ENCODE measurements at places on chromosomes 7 and 10.

GRCh38 chr7:50397320-50397970 lies 52.7 kb downstream of the FIGNL1 start:
- DNase-seq: no peak

DNA sequence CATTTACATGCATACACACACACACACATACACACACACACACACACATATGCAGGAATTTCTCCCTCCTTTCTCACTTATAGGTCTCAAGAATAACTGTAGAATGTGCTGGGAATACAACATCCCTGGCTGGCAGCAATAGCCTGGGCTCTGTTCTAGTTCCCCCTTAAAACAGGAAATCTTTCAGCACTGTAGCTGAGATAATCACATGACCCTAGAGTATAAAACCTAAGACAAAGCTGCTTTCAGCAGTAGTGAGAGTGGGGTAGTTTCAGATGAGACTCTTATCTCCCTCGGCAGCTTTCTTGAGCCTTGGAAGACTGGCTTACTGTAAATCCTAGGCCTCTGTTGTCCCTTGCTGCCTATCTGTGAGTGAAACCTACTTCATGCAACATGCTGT lies 137.4 kb upstream of the AKR1E2 start:
- DNase-seq: no peak

DNA sequence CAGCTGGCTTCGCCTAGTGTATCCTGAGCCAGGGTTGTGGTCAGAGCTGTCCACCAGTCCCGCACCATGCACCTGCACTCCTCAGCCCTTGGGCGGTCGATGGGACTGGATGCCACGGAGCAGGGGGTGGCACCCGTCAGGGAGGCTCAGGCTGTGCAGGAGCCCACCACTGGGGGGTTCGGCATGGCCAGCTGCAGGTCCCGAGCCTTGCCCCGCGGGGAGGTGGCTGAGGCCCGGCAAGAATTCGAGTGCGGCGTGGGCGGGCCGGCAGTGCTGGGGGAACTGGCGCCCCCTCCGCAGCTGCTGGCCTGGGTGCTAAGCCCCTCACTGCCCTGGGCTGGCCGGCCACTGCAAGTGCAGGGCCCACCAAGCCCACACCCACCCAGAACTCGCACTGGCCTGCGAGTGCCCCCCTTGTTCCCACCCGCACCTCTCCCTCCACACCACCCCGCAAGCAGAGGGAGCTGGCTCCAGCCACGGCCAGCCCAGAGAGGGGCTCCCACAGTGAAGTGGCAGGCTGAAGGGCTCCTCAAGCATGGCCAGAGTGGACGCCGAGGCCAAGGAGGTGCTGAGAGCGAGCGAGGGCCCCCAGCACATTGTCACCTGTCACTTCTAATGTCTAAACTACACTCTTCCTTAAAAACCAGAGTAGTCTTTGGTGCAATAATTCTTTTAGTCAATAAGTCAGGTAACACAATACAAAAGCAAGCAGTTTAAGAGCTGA lies 11.0 kb downstream of the FAM25A start:
- no peak for DNase-seq

DNA sequence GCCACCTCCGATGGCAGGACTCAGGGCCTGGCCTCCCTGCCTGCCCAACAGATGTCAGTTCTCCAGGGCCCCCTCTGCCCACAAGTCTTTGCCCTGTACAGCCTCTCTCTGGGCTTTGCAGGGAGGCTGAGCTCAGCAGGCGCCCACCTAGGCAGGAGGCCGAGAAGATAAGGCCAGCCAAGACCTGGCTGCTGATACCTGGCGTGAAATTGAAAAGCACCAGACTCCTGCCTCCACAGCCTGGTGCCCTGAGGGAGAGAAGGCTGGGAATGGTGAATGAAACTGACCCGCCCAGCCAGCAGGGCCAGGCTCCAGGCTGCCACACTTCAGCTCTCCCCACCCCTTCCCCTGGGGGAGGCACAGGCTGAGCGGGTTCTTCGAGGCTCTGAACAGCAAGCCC lies 145.8 kb downstream of the CDH23 start:
- no peak for DNase-seq

GRCh38 chr10:10520491-10521385 lies 496.9 kb upstream of the CELF2 start:
- no peak for DNase-seq

DNA sequence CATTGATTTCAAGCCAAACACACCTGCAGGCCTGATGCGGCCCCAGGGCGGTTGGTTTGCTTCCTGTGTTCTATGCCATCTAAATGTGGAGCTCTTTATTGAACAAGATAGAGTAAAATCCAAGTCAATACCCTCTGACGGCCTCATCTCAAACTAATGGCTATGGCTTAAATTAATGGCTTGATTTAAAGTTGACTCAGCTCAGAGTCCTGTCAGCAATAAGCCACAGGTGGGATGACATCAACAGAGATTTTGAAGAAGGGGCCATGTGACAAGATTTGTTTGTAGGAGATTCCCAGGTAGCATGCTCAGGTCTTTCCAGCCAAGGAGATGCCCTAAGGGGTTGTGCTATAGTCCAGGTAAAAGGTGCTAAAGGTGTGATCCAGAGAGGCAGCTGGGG lies 66.7 kb upstream of the ZNF32 start:
- DNase-seq: no peak

- peak; percentile 56 for DNase-seq
These were observed 20.7 kb upstream of the ZMIZ1 start for GRCh38 chr10:79047875-79048638.

- DNase-seq: no peak
These were observed 113.8 kb upstream of the GLI3 start for GRCh38 chr7:42350801-42351200.

DNA sequence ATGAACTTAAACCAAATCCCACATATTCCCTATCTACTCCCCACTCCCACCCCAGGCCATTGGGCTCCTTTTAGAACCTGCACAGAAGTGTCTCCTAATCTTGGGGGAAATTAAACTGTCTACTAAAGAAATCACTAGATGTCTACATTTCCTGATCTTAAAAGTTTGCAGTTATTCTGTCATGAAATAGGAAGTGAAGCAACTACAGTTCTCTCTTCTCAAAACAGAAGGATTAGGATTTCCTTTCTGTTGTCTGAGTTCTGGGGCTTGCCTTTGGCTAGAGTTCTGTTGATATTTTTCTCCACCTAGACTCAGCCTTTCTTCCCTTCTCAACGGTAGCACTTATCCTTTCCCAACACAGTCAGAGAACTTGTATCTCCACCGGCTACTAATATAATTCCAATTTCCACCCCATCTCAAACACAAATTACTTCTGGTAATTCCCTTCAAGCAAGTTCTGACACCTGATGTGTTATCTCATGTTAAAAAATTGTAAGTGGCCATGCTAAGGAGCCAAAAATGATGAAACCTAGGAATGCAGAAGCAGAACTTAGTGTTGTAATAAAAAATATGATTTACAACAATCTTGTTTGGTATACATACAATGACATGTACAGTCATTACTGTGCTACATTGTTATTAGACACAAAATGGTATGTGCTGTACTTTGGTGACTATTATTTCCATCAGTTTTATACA lies 12.1 kb downstream of the OR9A4 start:
- no peak for DNase-seq

GRCh38 chr7:55576753-55577152 lies 4.5 kb upstream of the VOPP1 start:
- no peak for DNase-seq

- no peak for DNase-seq
These were observed 31.2 kb downstream of the MGAM2 start for GRCh38 chr7:142142702-142143101.

DNA sequence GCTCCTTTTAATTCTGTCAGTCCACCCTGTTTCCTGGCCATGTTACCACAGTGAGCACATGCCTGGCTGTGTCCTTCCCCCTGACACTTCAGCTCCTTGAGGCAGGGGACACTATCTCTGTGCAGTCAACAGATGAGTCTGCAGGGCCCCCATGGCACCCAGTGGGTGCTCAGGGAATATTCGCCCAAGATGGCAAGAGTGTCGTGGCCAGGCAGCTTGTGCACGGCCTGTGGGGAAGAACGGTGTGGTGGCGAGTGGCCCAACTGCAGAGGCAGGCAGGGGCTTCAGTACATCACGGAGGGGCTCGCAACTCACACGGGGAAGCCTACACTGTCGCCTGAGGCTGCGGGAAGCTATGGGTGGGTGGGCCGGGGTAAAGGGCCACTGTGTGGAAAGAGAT lies 91.1 kb downstream of the TRRAP start:
- DNase-seq: no peak

DNA sequence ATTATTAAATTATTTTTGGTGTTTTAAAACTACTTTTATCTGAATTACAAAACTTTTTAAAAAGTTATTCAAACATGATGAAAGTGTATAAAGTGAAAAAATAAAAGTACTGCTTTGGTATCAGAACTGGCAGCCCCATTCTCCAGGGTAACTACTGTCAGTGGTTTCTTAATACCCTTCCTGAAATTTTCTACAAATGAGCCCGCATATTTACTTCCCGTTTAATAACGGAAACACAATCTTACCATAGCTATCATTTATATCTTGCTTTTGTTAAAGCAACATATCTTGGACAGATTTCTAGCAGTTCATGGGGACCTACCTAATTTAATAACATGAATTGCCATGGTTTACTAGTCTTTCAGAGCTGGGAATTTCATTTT lies 249.9 kb downstream of the RNLS start:
- no peak for DNase-seq

DNA sequence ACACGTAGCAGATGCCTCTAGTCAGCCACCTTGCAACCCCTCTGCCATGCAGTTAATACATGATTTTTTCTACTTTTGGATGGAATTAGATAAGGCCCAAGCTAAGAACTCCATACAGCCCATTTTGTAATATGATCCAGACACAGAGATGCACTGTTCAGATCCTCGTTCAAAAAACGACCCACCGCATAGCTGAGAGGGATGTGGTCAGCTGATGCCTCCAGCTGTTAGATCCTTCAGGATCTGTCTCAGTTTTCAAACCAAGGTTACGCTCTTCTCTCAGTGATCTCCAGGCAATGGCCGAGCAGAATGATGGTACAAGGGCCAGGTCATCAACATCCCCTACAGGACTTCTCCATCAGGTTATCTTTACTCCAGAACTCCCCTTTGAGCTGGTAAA lies 881.7 kb upstream of the C7orf33 start:
- no peak for DNase-seq

- no peak for DNase-seq
These were observed 148.9 kb upstream of the SMIM30 start for GRCh38 chr7:113267271-113267670.

- DNase-seq: no peak
These were observed 92.4 kb downstream of the TPST1 start for GRCh38 chr7:66297579-66297978.

GRCh38 chr7:148620749-148621359 lies 30.3 kb downstream of the C7orf33 start:
- no peak for DNase-seq

GRCh38 chr7:134669845-134670373 lies 23.3 kb downstream of the BPGM start:
- DNase-seq: peak; percentile 73

- no peak for DNase-seq
These were observed 1109.8 kb upstream of the AUTS2 start for GRCh38 chr7:68488341-68489060.

GRCh38 chr7:66313886-66314568 lies 108.9 kb downstream of the TPST1 start:
- DNase-seq: no peak

- no peak for DNase-seq
These were observed 82.5 kb upstream of the TBX20 start for GRCh38 chr7:35336444-35336843.

DNA sequence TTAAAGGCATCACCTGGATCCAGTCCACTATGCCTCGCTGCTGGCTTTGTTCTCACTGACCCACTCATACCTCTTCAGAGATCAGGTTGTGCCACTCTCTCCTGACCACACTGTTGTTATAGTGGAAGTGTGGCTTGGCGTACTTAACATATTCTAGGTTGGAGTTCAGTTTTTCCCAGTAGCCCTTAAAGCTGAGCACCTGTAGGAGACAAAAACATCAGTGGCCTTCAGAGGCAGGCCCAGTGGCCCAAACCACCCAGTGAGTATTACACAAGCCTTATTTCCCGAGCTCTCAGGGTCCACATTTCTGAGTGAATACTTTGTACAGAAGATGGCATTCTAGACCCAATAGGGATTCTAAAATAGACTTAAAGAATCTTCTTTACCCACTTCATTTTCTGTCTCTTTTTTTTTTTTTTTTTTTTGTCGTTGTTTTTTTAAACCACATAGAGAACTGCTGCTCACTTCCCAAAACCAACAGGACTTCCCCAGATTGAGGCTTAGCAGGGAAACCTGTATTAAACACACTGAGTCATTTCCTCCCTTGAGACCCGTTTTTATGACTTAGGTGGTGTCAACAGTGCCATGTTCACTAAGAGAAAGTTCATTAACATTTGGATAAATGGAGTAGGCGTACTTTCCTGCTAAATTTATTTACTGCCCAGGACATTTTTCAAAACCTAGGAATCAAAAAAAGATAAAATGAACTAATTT lies 85.8 kb downstream of the GSAP start:
- DNase-seq: no peak

- no peak for DNase-seq
These were observed 42.5 kb downstream of the SIRT1 start for GRCh38 chr10:67926951-67927350.

DNA sequence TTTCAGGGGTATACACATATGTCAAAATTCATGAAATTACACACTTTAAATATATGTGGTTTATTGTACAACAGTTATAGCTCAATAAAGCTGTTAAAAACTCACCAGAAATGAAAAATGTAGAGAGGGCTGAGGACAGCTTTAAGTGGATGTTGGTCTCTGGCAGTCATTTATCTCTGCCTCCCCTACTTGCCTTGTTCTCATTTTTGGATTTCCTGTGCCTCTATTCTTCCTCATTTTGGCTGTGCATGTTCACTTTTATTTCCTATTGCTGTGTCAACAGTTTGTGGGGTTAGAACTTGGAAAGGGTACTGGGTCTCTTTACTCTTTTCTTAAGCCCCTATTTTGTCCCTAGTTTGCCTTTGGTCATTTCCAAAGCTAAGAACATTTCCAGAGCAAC lies 18.6 kb upstream of the MEST start:
- no peak for DNase-seq

- DNase-seq: no peak
These were observed 118.9 kb downstream of the PRPF18 start for GRCh38 chr10:13705526-13706174.

DNA sequence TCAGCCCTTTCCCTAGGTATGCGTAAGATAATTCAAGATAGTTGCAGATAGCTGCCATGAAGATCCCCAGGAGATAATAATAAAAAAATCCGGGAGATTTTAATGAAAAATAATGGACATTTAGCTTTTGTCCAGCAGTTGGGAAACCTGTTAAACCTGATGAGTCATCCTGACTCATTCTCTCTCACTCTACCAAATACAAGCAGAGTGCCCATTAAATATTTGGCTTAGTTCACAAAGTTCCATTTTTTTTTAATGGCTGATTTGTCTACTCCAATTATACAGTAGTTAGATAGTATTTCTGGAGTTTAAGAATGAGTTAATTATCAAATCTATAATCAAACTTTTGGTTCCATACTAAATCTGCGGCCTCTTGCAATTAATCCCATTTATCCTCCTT lies 2.1 kb upstream of the SHTN1 start:
- DNase-seq: no peak

DNA sequence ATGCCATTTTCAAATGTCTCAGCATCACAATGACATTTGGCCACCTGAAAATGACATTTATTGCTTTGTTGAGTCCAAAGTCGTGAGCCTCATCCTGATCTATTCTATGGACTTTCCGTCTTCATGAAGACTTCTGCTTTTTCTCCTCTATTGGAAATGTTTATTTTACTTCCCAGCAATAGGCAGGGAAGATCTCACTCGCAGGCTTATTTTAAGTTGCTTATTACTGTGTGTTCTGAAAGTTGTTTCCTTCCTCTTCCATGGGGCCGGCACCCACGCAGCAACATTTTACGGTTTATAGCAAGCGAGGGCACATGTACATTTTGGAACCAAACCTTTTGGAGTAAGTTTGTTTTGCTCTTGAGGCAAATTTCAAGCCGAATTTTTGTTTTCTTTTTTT lies 221.0 kb upstream of the KLF6 start:
- DNase-seq: no peak
